ENCODE measurements at places on chromosomes 2 and 18.

DNA sequence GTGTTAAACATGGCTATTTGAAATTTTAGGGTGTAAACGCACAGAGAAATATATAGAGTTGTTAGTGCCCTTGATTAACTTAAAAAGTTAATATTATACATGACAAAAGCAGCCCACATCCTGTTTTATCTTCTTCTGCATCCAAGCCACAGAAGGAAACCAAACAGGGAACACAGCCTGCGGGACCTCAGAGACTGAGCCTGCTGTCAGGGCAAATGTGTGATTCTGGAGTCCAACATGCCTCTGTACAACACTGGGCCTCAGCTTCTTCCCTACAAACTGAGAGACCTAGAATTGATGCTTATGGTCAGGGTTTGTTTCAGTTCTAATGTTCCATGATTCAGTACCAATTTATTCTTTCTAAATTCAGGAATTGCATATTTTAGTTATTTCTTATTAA, 404.7 kb downstream of the FBXO15 start:
- DNase-seq: no peak

- no peak for DNase-seq
Measured at GRCh38 chr2:13522917-13523821, 806.4 kb downstream of the TRIB2 start.

GRCh38 chr2:173355132-173355865, 627 bp downstream of the CDCA7 start:
- no peak for DNase-seq

GRCh38 chr18:10727477-10727876, 201.7 kb downstream of the NAPG start:
- no peak for DNase-seq

DNA sequence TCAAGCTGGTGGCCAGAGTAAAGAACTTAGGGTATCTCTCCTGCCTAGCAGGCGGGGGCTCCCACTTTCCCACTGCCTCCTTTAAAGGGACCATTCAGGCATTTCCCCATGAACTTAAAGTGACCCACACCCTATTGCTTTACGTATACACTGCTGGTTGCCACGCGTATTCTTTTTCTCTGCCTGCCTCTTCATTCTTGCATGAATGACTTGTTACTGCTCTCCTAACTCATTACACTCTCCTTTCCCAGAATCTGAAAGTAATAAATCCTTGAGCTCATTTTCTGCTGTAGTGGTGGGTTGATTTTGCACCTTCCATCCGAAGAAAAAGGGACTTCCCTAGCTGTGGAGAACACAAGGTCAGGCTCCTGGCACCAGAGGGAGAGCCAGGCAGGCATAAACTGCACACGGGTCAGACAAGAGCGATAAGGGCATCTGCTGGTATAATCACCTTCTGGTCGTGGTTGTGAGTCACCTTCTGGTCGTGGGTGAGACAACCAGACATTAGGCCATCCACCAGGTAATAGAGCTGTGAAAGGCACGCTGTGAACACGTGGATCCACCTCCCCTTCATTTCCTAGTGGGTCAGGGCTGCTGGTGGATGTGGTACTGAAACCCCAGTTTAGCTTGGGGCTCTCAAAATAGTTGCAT, 950.3 kb downstream of the SOCS6 start:
- DNase-seq: no peak

DNA sequence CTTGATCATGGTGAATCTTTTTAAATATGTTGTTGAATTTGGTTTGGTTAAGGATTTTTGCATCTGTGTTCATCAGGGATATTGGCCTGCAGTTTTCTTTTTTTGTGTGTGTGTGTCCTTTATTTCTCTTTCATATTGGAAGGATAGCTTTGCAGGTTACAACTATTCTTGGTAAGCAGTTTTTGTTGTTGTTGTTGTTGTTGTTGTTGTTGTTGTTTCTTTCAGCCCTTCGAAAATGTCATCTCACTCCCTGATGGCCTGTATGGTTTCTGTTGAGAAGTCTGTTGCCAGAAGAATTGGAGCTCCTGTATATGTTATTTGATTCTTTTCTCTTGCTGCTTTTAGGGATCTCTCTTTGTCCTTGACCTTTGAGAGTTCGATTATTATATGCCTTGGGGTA, 74.8 kb downstream of the SEMA4F start:
- no peak for DNase-seq

DNA sequence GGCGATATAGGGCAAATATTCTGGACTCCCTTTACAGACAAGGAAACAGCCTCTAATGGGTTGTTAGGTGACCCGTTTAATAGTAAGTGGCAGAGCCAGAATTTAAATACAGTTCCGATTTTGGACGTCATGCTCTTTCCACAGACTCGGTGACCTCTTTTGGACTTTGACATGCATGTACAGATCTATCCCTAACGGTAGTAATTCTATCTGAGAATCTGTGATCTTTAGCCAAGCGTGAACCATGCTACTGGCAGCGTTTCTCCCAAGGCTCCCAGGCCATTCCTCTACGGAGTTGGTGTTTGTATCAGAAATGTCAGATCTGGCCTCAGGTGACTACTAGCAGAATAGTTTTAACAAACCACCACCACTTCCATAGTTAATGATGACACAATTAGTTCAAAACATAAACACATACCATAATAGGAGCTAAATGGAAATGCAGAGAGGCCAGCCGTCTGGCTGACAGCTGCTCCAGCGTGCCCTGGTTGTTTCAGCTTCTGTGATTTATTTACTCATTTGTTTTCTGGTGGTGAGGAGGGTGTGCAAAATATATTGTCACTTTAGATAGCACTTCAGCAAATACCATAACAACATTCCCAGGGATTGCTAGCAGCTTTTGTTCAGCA, 304.6 kb upstream of the LYPD1 start:
- no peak for DNase-seq

- DNase-seq: no peak
Measured at GRCh38 chr2:3349211-3349693, 28.4 kb downstream of the EIPR1 start.

GRCh38 chr2:227004482-227004881, 159.5 kb downstream of the COL4A4 start:
- no peak for DNase-seq

GRCh38 chr2:29606104-29607037, 315.0 kb downstream of the ALK start:
- no peak for DNase-seq

- no peak for DNase-seq
Measured at GRCh38 chr18:75248426-75249174, 38.0 kb downstream of the TSHZ1 start.

- no peak for DNase-seq
Measured at GRCh38 chr2:97068074-97068473, 26.6 kb downstream of the FAHD2B start.

- DNase-seq: no peak
Measured at GRCh38 chr2:155842103-155842502, 490.4 kb downstream of the NR4A2 start.

DNA sequence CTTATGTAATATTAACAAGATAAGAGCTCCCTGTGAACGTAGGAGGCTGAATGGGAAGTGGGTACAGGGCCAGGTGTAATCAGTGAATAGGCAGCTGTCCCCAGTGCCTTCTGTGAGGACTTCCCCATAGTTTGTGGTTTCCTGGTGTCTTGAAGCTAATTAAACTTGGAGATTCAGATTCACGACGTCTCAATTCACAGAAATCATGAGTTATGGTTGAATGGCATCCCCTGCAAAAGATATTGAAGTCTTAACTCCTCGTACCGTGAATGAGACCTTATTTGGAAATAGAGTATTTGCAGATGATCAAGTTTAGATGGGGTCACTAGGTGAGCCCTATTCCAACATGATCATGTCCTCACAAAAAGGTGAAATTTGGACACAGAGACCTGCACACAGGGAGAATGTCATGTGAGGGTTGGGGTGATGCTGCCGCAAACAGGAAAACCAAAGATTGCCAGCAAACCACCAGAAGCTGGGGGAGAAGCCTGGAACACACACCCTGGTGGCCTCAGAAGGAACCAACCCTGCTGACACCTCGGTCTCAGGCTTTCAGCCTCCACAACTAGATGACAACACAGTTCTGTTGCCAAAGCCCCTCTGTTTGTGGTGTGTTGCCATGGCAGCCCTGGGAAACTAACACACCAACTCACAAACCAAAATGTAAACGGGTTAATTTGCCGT, 13.2 kb downstream of the ARL4C start:
- DNase-seq: no peak

GRCh38 chr2:147331790-147332419, 512.9 kb upstream of the ACVR2A start:
- DNase-seq: no peak

DNA sequence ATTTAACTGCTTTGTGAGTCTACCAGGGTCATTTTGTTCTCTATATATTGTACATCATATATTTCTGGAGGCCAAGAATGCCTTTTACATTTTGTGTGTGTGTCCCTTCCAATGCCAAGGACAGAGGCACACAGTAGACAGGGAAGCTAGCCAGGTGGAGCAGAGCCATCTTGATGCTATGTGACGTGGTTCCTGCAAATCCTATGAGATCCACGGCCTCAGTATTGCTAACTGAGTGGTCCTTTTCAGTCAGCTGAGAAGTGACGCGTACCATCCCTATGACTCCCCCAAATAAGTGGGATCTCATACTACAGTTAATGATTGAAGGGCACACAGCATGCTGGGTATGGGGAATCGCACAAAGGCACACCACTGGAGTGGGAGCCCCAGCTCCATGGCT, 27.3 kb downstream of the CCDC141 start:
- no peak for DNase-seq

GRCh38 chr2:10283106-10284062, 19.3 kb upstream of the HPCAL1 start:
- no peak for DNase-seq

DNA sequence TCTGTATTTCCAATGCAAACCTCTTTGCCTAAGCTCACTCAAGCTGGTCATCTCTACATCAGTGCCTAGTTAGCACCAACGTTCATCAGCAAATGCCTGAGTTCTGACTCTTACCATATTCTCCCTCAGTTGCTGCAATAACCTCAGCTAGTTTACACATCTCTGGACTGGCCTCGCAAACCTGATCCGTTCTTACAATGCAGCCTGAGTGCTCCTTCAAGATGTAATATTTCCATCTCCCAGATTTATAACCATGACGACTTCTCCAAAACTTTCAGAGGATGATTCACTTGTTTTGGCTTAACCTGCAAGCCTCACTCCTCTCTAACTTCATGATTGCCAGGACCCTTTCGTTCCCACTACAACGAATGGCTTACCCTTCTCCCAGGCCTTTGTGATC, 69.7 kb downstream of the DIPK1C start:
- DNase-seq: no peak

DNA sequence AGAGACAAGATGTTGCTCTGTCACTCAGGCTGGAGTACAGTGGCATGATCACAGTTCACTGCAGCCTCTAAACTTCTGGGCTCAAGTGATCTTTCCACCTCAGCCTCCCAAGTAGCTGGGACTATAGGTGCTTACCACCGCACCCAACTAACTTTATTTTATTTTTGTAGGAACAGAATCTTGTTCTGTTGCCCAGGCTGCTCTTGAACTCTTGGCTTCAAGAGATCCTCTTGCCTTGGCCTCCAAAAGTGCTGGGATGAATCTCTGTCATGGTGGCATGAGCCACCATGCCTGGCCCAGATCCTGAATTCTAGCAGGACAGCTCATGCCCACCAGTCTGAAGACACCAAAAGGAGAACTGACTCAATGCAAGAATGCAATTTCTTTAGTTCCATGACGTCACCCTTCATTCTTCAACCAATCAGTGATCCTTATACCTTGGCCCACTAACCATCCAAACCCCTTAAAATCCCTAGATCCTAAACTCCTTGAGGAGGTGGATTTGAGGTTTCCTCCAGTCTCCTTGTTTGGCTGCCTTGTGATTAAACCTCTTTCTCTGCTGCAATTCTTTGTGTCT, 25.6 kb upstream of the CXXC1 start:
- DNase-seq: no peak

- DNase-seq: no peak
Measured at GRCh38 chr2:116499389-116499788, 1315.1 kb upstream of the DDX18 start.

GRCh38 chr2:241125626-241126025, 23.5 kb upstream of the MTERF4 start:
- no peak for DNase-seq

DNA sequence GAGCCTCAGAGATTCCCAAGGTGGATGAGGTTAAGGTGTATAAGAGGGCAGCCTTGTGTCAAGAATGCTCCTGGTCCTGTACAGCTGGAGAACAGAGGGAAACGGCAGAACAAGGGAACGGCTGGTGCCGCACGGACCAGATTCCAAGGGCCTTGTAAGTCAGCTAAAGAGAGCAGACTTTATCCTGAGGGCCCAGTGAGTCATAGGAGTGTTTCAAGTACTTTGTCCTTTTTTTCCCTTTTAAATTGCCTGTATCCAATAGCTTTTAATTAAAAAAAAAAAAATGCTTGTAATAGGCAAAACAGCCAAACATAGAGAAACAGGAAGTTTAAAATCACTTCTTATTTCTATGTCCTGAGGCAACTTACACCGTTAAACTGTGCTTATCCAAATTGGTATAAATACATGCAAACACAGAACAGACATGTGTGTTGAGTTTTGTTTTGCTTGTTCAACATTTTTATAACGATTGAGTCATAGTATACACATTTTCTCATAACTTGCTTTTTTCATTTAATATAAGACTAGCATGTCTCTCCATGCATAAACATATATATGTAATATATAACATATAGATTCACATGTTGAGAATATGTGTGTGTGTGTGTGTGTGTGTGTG, 42.1 kb upstream of the EVA1A start:
- DNase-seq: no peak

GRCh38 chr2:3777966-3778365, 74.6 kb downstream of the DCDC2C start:
- no peak for DNase-seq

DNA sequence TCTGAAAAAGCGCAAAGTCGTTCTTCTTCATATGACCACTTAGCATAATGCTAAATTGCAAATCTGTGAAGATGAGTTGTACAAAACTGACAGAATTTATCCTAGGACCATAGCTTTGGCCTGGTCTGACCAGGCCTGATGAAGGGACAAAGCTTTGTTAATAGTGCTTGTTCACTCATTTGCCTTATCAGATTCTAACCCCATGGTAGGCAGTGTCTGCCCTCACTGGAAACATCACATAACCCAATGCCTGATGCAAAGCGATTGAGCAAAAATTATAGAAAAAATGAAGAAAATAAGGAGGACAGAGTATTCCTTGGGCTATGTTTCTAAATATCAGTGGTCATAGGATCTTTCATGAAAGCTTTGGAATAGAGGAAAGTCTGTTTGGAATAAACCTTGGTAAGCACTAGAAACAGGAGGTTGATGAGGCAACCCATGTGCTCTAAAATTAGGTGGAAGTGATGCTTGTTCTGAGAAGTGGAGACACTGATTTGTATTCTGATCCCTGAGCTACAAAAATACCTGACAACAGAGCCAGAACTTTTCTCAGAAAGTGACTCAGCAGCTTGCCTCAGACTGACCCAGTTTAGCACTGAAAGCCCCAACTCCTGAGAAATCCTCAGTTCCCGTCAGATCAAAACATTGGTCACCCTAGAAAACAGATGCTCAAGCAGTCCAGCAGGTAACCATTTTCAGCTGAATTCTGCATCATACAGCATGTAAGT, 131.4 kb upstream of the MAPRE2 start:
- no peak for DNase-seq
